Activated T-helper 1 cell treated with anti-CD3 and anti-CD28 coated beads, Interleukin-2, amount 50 U/mL, for 16 hours (primary cell): ENCODE measurements at places on chromosomes 5 and 9.

DNA sequence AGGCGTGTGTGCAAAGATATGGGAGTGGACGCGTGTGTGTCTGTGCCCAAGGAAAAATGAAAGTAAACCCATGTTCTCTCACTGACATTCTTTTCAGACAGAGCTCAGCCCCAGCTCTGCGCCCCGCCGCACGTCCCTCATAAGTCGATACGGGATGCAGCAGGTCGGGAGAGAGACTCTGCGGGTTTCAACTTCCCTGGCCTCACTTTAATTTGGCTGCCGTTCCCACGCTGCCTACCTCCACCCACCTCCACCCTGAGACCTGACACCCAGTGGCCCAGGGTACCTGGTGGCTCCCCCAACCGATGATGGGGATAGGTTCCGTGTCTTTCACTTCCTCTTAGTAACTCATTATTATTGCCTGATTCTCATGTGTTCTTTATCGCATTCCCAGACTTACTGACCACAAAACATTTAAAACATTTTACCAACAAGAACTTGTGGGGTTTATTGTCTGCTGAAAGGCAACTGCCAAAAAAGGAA lies 19.4 kb downstream of the LHX2 start:
- no peak for DNase-seq

GRCh38 chr9:13814647-13815400 lies 499.1 kb downstream of the NFIB start:
- no peak for DNase-seq

DNA sequence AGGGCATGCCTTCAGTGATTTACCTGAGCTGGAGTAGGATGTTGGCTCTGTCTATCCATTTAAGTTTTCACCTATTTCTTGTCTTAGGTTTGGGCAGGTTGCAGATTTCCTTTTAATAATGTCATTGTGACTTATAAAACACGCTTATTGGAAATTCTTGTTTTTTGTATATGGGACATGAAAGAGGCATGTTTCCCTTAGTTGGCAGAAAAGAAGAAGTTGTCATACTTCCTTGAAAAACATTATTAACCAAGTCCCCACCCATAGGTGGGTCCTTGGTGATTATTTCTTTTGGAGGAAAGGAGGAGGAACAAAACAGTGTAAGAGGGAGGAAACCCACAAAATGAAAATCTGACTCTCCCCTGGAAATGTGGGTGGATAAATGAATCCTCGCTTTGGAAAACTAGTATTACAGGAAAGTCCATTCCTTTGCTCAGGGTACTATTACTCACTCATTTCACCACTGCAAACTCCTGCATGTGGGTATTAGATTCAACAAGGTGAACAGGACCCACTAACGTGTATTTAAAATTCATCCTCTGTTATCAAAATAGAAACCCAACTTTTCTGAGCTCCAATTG lies 9.3 kb downstream of the CER1 start:
- no peak for DNase-seq

DNA sequence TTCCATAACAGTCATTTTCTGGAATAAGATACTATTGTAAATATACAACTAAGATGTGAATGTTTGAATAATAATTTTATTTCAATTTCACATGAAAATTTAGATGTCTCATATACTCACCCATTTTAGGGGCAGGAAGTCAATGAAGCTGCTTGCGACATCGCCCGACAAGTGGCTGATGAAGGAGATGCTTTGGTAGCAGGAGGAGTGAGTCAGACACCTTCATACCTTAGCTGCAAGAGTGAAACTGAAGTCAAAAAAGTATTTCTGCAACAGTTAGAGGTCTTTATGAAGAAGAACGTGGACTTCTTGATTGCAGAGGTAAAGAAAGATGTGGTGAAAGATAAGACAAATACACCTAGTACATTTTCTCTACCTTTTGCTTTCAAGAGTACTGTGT lies 8.6 kb downstream of the BHMT start:
- DNase-seq, result no peak

GRCh38 chr5:122607818-122608217 lies 167.1 kb upstream of the SNX2 start:
- no peak for DNase-seq

GRCh38 chr5:91535499-91535898 lies 152.4 kb upstream of the ARRDC3 start:
- DNase-seq, result no peak

- no peak for DNase-seq
These were observed 12.0 kb downstream of the UIMC1 start for GRCh38 chr5:176994460-176995121.

DNA sequence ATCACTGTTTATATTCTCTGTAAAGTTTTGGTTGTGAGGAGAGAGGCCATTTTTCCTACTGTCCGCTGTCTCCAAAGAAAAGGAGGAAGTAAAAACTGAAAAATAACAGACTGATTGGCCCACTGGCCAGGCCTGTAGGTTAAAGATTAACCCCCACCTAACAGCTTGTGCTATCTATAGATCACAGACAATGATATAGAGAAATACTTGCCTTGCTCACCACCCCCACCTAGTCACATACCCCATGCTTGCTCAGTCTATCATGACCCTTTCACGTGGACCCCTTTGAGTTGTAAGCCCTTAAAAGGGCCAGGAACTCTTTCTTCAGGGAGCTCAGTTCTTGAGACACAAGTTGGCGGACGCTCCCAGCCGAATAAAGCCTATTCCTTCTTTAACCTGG lies 357.4 kb downstream of the PRDM9 start:
- DNase-seq, result no peak

GRCh38 chr9:135787776-135788575 lies 86.0 kb downstream of the KCNT1 start:
- DNase-seq, result no peak

- DNase-seq, result no peak
These were observed 33.3 kb downstream of the TAS2R1 start for GRCh38 chr5:9596824-9597223.

DNA sequence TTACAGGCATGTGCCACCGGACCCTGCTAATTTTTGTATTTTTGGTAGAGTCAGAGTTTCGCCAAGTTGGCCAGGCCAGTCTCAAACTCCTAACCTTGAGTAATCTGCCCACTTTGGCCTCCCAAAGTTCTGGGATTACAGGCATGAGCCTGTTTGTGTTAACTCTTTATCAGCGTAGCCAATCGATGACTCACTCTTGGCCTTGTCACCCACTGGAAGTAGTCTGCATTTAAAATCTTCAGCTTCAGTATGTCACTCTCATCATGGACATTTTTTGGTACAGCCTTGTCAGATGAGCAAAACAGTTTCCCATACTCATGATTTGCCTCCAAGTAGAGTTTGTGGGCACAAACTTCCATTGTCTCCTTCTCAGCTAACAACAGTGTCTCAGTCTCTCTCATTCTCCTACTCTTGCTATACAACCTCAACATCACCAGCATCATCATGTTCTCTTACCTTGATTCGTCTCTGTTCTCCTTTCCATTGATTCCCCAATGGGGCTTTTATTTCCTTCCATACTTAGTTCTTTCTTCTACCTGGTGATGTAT lies 22.5 kb downstream of the MUSK start:
- DNase-seq, result no peak

DNA sequence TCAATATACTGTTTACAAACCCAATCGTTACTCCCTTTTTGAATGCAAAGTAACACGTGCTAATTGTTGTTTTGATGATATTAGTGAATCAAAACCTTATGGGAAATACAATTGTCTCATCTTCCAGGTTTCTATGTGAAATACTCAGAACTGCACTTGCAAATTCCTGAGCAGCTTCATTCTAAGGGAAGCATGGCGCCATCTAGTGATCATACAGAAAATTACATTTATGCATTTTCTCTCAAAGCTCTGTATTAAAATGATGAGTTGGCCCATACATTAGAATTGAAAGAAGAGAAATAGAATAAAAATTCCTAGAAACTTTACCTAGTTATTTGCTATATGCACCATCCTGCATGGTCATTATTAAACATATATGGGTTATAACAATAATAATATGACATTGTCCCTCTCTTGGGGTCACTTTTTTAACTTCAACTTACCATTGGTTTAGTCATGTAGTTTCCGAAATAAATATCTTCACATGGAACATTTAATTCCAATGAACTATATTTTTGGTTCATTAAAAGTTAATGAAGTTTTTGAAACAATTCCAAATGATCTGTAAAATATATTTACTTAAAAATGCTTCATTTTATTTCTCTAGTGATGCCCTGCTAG lies 220.0 kb downstream of the PDE4D start:
- DNase-seq, result no peak

DNA sequence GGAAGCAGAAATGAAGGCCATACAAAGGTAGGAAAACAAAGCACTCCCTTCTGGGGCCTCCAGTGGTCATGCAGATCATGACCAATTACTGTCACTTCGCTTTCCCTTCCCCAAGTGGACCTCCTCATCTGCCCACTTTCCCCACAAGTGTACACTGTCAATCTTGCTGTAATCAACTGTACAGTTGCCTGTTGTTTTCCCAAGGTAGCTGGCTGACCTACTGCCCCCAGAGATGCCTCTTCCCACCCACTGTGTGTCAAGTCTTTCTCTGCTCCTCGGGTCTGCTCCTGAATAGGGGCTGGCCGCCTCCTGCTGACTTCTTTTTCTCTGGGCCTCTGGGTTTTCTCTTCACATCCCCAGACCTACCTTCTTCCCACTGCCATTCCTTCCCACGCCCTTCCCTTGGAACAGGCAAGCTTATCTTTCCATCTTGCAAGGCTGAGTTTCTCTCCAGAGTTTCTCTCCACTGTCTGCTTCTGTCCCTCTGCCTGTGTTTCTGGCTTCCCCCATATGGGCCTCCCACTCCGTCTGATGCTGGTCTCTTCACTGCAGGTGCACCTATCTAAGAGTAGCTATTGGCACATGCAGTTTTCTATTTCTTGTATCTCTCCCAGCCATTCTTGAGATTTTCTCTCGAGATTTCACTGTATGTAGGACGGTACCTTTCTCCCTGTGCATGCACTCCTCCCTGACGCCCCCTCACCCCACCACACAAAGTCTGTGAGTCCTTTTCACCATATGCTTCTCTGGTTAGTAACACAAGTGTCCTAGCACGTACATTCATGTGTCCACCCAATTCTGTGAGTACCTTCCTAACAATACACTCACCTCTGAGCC lies 2.4 kb downstream of the ELL2 start:
- DNase-seq, result no peak

DNA sequence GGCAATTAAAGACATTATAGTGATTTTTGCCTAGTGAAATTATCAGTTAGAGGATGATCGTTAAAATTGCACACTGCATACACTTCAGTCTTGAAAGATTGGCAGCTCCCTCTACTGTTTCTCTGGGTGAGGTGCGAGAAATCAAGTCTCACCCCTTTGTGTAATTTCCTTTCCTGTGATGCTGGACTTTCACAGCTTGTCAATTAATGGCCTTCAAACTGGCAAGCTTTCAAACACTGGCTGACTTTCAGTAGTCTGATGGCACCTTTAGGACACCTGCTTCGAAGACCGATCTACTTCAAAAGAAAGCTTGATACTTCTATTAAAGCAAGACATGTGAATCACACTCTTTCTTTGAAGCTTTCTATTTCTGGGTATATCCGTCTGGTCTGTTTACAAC lies 706.7 kb upstream of the PTPRD start:
- DNase-seq, result no peak

DNA sequence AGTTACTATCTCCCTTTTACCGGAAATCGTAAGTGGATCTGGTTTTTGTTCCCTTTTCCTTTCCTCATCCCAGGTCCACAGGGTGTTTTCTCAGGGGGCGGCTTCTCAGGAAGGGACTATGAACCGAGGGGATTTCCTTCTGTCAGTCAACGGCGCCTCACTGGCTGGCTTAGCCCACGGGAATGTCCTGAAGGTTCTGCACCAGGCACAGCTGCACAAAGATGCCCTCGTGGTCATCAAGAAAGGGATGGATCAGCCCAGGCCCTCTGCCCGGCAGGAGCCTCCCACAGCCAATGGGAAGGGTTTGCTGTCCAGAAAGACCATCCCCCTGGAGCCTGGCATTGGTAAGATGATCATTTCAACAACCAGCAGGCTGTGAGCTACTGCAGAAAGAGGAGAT lies 75.8 kb downstream of the GOLPH3 start:
- no peak for DNase-seq

GRCh38 chr5:160843240-160843639 lies 8.8 kb downstream of the ATP10B start:
- DNase-seq, result no peak

GRCh38 chr5:59600998-59601397 lies 292.5 kb downstream of the PDE4D start:
- DNase-seq, result no peak

DNA sequence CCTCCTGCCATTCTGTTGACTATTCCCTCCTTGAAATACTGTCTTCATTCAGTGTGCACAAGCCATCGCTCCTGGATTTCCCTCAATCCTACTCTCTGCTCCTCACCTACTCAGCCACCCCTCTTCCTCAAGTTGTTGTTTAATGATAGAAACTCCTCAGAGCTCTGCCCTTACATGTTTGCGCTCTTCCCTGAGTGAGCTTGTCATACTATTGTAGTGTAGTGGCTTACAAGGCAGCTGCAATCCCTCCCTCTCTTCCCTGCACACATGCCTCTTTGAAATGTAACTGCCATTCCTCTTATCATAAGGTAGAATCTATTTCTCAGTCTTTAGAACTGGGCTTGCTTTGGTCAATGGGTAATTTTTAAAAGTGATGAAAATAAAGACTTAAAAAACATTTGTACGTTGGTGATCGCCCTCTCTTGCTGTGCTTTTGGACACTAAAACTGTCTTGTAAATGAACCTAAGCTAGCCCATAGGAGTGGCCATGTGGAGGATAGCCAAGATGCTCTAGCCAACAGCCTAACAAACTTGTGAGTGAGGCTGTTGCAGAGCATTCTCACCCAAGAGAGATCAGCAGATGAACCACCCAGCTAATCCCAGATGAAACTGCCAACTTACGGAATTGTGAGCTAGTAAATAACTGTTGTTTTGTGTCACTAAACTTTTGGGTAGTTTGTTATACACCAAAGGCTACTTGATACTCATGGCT lies 18.1 kb upstream of the SMAD5 start:
- no peak for DNase-seq

GRCh38 chr9:111008158-111009075 lies 29.9 kb downstream of the LPAR1 start:
- no peak for DNase-seq

DNA sequence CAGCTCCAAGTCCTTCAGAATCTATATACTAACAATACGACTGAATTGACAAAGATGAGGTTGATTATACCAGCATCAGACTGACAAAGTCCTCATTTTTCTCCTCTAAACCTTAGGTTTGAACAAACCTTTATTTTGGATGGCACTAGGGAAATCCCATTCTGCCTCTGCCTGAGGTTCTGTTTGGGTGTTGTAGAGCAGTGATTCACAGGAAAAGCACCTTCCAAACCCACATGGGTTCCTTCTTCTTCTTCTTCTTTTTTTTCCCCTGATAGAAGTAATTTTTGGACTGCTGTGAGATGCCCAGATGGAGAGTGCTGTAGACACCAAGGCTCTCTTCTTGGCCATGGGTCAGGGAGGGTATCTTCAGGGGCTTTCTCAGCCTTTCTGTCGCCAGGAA lies 164.9 kb upstream of the PAPPA start:
- DNase-seq, result no peak

DNA sequence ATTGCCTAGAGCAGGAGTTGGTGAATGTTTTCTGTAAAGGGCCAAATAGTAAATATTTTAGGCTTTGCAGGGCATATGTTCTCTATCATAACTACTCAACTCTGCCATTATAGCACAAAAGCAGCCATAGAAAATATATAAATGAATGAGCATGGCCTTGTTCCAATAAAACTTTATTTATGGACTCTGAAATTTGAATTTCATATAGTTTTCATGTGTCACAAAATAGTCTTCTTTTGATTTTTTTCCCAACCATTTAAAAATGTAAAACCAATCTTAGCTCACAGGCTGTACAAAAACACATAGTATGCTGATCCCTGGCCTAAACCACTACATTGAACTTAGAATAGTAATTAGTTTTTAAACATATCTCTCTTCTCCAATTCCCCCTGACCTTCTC lies 179.6 kb downstream of the ZNF462 start:
- no peak for DNase-seq
